Stimulated activated CD4-positive, alpha-beta T cell treated with anti-CD3 and anti-CD28 coated beads, Interleukin-12 subunit alpha, Interleukin-12 subunit beta, amount 100 ng/mL, for 4 hours (primary cell): ENCODE measurements at places on chromosomes 12 and 14.

DNA sequence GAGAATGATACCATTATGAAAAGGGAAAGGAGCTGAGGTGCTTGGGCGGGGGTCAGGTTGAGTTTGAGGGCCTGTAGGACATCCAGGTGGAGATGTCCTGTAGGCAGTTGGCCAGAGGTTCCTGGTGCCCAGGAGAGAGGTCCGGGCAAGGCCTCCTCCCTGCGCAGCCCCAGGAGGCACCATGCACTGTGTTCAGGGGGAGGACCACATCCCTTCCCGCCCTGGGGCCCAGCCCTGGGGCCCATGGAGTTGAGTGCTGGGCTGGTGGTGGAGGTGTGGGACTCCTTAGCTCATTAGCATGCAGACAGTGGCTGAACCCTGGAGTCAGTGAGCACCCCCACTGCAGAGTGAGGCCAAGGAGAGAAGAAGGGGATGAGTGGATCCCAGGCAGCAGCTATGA lies 5.7 kb upstream of the FAIM2 start:
- DNase-seq: no peak

GRCh38 chr12:130124605-130125244 lies 37.5 kb upstream of the FZD10 start:
- no peak for DNase-seq

GRCh38 chr12:124795081-124795948 lies 68.3 kb downstream of the SCARB1 start:
- no peak for DNase-seq

GRCh38 chr14:94689218-94689984 lies 77.2 kb downstream of the SERPINA3 start:
- peak; percentile 46 for DNase-seq

DNA sequence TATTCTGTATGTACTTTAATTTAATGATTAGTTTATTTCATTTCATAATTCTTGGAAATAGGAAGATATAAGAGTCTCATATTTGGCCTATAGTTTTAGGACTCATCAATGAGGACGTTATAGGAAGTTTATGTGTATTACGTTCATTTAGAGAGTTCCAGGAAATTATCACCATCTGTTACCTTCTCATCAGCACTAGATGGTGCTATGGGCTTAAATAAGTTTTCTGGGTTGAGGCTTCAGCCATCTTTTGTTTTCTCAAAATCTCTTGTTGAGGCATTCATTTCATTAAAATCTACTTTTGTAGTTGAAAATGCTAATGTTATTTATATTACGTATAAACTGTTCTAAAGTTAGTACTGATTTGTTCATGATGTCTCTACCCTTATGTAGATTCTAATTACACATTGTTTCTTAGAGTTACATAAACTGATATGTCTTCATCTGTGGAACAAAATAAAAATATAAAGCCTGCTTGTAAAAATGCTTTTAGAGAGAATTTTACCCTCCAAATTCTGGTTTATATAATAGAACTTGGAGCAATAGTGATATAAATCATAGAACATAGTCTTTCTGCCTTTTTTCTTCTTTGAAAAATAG lies 89.2 kb downstream of the CFAP54 start:
- no peak for DNase-seq

DNA sequence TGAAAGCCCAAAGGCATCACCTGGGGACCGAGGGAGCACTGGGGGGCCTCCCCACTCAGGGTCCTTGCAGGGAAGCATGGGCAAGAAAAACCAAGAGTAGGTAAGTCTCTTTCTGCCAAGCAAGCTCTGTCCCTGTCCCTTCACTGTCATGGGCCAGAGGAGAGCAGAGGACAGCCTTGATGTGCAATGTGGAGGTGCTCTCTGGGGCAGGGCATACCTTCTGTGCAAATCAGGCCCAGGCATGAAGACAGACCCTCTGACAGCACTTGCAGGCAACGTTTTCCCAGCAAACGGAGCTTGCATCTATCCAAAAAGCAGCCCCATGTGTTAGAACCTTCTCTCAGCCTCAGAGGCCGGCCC lies 192.5 kb upstream of the PWP1 start:
- no peak for DNase-seq

DNA sequence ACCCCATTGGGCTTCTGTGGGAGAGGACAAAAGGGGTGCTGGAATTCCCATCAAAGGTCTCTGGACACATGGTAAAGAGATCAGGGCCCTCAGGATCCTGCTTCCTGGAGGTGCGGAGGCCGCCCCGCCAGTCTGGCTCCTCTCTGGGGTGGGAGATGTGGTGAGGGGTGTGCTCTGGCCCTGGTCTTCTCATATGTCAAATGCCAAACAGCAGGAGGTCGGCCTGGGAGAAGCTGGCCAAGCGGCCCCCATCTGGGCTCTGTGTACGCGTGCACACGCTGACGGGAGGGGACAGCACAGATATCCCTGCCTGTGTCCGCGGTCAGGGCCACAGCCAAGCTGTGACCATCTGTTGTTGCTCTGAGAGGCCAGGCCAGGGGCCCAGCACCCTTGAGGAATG lies 14.1 kb downstream of the FIGNL2 start:
- DNase-seq: no peak

DNA sequence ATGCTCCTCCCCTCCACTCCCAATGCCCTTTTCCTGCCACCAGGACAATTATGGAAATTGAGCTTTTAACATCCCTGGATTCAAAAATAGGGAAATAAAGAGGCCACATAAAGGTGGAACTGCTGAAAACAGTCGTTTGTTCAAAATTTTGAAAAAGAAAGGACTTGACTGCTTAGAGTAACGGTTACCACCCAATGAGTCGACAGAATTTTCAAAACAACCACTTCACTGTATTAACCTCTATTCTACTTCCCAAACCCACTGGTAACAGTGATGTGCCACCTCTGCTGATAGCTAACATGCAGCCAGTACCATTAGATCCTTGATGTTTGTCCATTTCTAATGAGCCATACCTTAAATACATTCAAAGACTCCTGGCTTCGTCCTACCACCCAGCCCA lies 4.9 kb downstream of the ST8SIA1 start:
- DNase-seq: no peak

GRCh38 chr12:26857465-26858176 lies 24.6 kb upstream of the ITPR2 start:
- no peak for DNase-seq

DNA sequence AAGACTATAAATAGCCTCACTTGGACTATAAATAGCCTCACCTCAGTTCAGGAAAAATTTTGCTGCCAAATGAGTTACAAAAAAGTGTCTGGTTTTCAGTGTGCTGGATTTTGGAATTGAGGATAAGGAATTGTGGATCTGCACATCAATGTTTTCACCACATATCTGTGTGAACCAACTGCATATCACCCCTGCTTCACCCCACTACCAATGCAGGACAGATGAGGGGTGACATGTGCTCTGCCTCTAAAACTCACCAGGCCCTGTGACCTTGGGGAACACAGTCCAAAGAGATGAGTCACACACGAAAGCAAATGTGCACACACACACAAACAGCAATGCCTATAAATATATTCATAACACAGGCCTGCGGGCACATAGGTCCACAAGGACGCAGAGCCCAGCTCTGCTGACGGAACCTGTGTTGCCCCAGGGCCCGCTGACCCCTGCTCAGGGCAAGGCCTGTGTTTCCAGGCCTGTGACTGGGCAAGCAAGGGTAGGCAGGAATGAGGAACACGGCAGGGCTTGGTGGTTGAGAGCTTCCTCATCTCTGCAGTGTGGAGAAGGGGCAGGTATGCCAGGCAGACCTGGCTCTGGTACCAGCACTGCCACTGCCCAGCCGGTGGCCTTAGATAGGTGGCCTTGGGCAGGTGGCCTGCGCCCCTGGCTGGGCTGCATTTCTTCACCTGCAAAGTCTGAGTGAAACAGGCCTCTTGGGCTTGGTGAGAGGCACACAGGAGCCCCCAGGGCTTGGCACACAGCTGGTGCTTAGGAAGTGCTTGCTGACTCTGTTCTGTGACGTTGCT lies 82.4 kb downstream of the ARL6IP4 start:
- no peak for DNase-seq

DNA sequence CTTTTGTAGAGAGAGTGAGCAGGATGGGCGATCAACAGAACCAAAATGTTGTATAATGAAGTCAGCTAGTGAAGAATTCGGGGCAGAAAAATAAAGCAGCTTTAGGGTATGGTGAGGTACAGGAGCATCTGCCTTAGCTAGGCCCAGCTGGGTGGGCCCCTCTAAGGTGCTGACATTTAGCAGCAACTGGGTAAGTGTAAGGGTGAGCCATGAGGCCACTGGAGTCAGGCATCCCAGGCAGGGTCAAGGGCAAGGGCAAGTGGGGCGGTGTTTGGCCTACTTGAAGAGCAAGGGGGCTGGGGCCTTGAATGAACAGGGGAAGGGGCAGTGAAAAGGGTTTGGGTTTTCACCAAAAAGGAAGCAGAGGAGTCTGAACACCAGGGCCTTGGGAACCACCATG lies 583.6 kb downstream of the BCL11B start:
- DNase-seq: no peak

DNA sequence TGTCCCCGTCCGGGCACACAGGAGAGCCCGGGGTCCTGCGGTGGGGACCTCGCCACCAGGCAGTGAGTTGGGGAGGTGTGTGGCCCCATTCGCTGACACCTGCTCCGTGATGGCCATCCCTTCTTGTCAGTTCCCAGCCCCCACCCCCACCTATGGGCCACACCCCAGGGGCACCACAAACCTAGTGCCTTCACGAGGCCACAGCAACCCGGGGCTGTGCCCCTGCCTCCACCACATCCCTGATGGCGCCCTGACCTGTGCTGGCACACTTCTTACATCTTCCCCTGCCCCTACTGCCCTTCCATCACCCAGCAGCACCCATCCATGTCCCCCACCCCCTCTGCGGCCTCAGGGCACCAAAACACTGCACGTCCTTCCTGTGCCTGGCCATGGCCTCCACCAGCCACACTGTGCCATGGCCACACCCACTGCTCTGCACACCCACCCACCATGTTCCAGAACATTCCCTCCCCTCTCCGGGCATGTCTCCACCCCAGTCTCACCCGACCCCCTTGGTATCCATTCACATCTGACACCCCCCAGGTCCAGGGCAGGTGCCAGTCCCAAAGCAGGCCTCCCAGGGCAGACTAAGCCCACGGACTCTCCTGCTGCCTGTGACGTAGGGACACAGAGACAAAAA lies 24.4 kb downstream of the JAG2 start:
- no peak for DNase-seq

GRCh38 chr12:94057262-94058151 lies 90.9 kb upstream of the PLXNC1 start:
- no peak for DNase-seq

DNA sequence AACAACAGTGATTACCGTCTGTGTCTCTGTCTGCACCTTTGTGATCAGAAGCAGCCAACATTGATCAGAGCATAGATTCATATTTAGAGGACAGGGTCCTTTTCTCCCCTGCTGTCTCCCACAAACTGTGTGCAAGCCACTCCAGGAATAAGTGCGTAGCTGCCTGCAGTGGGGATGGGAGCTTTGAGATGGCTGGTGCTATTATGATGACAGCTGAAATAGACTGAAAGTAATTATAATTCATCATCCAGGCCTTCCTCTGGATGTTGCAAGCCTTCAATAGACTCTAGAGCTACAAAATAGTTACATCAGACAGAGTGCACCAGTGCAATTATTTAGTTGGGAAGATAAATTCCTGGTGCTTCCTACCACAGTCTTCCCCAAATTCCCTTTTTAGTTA lies 68.1 kb downstream of the BORCS5 start:
- no peak for DNase-seq

DNA sequence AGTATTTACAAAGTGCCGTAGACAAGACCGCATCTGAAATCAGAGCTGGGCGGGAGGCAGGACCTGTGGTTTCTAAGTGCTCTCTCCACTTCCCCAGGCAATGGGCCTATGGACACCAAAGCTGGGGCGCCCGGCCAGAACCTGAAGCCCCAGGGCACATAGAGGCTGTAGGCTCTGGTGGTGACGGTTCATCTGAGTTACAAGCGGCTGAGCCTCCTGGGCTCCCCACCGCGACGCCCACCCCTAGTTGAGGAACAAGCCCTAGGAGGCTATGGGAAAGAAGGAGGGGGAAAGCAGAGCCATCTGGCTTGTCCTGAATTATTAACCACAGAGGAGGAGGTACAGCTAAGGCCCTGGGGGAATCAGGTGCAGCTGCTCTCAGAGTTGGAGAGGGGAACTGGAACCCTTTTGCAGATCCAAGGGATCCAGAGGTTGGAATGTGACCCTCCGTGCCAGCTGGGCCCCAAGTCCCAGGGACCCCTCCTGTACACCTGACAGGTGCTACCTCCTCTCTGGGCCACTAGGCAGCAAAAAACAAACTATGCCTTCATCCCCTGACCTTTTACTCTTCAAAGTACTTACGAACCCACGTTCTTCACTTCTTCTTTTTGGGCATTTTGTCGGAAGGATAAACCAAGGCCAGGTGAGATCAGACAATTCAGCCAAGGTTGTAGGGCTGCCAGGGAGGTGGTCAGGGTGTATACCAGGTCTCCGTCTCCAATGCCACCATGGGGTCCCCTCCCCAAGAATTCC lies 77.2 kb downstream of the ARL6IP4 start:
- no peak for DNase-seq

DNA sequence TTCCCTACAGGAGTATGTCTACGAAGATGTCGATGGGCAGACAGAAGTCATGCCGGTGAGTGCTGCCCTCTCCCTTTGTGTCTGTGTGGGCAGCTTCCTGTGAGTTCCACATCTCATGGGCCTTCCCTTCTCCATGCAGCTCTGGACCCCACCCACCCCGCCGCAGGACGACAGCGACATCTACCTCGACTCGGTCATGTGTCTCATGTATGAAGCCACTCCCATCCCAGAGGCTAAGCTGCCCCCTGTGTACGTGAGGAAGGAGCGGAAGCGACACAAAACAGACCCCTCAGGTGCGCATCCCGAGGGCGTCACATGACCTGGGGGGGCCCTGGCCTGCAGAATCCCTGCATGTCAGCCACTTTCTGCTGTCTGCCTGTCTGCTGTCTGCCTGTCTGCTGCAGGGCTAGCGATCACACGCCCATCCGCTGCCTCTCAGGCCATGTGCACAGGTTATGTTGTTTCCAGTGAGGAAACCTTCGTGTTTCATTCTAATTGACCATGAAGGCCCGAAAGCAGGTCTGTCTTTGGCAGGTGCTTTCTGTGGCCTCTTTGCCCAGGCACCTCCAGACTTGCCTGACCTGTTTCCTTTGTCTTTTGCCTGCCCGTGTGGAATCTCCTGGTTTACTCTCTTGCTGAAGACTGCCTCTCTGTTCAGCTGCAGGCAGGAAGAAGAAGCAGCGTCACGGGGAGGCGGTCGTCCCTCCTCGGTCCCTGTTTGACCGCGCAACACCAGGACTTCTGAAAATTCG lies 95.1 kb downstream of the EP400 start:
- no peak for DNase-seq

DNA sequence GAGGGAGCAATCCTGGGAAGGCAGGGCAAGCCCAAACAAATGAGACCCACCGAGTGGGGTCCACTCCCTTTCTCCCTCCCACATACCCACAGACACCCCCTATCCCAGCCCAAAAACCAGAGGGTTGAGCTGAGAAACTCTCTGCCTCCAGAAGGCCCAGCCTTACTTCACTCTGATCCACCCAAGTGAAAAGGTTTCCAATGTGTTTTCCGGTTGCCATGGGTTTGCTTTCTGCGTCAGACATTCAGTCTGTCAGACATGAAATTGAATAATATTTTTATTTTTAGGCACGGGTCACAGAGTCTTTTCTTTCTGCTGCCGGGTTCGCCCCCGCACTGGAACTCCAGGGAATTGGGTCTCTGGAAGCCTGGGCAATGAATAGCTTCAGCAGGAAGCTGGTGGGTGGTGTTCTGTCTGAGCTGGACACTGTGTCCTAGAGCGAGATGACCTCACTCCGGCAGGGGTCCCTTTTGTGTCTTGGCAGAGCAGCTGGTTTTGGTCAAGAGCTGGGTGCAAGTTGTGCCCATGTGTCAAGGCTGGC lies 69.8 kb upstream of the CLMN start:
- no peak for DNase-seq

- DNase-seq: peak; percentile 31
Observed at GRCh38 chr14:88492272-88493089, 62.3 kb downstream of the PTPN21 start.

- no peak for DNase-seq
Observed at GRCh38 chr12:95151821-95152220, 65.4 kb downstream of the FGD6 start.
